CD4-positive, alpha-beta T cell treated with Interleukin-12 subunit alpha and Interleukin-12 subunit beta, for 1 hour (primary cell): ENCODE measurements at places on chromosomes 11 and 22.

GRCh38 chr11:77630157-77630710 is 7.4 kb downstream of the CLNS1A start:
- no peak for DNase-seq

GRCh38 chr22:49291169-49291568 is 536.5 kb downstream of the BRD1 start:
- DNase-seq: no peak

- DNase-seq: no peak
Observed at GRCh38 chr22:30572840-30573593, 1.4 kb downstream of the GAL3ST1 start.

DNA sequence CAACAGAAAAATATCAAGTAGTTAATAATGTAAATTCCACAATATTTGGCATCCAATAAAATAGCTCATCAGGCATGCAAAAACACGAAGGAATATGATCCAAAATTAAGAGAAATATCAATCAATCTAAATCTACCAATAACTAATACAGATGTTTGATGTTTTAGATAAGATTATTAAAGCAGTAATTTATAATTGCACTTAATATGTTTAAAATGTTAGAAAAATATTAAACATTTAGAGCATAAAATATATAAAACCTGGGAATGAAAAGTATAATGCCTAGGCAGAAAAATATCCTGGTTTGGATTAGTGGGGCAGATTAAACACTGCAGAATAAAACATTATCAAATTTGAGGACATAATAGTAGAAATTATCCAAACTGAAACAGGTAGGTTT is 879.9 kb downstream of the FAM181B start:
- no peak for DNase-seq

DNA sequence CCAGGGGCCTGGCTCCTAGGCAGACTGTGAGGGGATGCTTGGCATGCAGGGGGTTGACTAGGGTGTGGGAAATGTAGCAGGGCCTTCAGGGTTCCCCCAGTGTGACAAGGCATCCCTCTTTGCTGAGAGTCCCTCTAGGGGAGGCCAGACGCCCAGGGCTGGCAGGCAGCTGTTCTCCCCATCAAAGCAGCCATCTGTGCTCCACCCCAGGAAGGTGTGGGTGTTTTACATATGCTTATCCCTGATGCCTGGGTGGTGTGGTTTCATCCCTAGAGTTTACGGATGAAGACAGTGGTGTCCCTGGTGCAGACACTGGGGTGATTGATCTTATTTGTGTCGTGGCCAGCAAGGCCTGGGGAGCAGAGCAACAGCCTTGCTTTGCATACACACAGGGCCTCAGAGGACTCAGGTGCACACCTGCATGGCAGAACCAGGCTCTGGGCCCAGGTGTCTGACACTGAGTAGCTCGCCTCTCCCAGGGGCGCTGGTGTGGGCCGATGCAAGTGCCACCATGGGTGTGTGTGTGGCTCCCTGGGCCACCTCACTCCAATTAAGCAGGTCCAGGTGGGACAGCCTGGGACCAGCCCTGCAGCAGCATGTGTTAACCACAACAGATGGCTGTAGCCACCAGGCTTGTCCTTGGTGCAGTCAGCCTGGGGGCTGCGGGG is 74.2 kb downstream of the MED15 start:
- no peak for DNase-seq

GRCh38 chr11:45658292-45658991 is 7.0 kb downstream of the CHST1 start:
- DNase-seq: no peak

DNA sequence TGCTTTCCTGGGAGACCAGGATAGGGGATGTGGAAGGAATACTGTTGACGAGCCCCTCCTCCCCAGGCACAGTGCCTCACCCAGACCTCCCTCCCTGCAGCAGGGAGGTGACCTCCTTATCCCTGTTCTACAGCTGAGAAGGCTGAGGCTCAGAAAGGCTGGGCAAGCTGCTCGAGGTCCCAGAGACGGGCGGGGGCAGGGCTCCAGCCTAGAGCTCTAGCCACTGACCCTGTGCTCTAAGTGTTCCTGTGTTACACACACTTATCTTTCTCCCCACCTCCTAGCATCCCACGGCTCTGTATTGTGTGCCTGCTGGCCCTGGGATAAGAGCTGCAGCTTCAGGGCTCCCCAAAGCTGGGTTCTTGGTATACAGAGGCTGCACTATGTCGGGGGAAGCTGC is 7.9 kb downstream of the CCDC134 start:
- no peak for DNase-seq

DNA sequence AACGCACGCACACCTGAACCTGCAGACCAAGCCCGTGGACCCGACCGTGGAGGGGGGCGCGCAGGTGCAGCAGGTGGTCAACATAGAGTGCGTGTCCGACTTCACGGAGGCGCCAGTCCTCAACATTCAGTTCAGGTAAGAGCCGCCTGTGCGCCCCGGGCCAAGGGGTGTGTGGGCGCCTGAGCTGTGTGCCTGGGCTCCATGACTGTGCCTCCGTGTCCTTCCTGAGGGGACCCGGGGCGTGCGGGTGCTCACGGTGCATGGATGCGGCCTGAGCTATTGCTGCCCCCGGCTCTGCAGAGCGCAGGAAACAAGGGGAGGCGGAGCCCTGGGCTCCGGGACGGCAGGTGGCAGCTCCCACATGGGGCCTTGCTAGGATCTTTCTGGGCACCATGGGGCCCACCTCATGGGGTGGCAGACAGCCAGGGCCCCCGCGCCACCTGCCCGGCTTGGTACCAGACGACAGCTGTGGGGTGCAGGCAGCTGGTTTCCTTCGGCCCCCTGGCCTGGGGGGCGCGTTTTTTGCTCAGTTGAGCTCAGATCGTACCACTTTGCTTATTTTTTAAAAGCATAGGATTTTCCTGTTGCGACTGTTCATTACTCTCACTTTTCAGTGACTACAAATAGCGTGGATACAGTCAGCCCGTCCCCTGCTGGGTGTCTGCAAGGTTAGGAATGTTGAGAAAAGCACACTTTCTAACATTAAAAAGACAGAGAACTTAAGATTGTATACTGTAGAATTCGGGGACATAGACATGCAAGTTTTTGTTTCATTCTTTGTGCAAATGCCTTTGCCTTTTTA is 28.3 kb downstream of the MUC6 start:
- DNase-seq: no peak

DNA sequence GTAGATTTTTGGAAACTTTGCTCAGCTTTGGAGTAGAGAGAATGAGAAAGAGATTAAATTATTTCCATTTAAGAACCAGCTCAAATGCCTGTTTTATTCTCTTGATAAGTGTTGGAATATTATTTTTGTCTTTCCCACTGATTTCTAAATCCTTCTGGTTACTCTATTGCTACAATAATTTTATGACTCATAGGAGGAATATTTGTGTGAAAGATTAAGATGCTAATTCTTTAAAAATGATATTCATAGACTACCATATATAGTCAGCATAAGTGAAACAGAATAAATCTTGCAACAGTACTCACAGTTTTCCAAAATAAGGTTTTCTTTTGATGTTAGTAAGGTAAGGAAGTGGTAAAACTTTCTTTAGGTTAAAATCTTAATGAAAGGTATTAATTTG is 60.9 kb downstream of the YAP1 start:
- DNase-seq: no peak

DNA sequence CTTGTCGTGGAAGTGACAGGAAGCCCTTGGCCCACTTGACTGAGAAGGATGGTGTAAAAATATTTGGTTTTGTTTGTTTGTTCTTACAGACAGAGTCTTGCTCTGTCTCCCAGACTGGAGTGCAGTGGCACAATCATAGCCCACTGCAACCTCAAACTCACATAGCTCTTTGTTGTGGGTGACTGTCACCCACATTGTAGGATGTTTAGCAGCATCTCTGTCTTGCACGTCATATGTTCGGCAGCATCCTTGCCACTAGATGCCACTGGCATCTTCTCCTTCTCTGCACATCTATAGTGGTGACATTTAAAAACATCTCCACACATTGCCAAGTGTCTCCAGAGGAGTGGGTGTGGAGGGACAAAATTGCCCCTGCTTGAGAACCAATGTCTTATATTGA is 56.8 kb downstream of the PRR5L start:
- peak; percentile 80 for DNase-seq

DNA sequence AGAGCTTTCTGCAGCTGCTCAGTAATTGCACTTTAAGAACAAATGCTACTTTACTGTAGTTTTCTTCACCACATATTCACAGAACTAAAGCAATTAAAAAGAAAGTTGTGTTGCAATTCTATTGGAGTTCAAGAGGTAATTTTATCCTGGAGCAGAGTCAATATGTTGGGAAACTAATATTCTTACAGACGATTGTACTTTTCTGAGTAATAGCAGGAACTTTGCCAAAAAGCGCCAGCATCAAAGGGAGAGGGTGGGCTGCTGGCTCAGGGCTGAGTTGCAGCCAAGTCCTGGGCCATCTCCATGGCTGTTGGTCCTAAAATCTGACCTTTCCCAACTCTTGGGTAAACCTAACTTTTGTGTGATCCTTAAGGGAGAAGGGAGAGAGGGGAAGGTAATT is 73.6 kb upstream of the MYO18B start:
- no peak for DNase-seq

GRCh38 chr11:70916351-70916750 is 336.0 kb downstream of the SHANK2 start:
- DNase-seq: no peak

DNA sequence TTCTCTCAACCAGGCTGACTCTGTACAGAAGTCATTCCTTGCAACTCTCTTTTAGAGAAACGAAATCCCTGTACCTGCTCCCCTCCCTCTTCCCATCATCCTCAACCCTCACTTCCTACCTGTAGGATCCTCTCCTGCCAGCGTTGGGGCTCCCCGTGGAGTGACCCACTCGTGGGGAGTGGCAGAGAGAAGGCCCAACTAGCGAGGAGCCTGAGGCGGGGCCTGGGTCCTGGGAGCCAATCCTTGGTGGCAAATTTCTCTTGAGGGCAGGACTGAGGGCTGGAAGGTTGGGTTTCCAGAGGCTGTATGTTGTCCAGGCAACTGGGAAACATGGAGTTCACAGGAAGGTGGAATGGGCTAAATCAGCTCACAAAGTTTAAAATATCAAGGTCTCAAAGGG is 10.4 kb downstream of the NHERF4 start:
- no peak for DNase-seq
